ENCODE measurements at places on chromosomes 6 and 20. TPM values are rescaled to one million over a fixed set of nuclear protein-coding genes. Genes with fewer than 3 reads are reported as not detected.
A peak's percentile ranks its signal among the peaks of the same experiment; 100 is the strongest.

- no peak for DNase-seq
These were observed 86.5 kb upstream of the MYL9 start for GRCh38 chr20:36454698-36455427.

- DNase-seq, result no peak
These were observed 10.3 kb upstream of the VAPB start for GRCh38 chr20:58378704-58379103.

DNA sequence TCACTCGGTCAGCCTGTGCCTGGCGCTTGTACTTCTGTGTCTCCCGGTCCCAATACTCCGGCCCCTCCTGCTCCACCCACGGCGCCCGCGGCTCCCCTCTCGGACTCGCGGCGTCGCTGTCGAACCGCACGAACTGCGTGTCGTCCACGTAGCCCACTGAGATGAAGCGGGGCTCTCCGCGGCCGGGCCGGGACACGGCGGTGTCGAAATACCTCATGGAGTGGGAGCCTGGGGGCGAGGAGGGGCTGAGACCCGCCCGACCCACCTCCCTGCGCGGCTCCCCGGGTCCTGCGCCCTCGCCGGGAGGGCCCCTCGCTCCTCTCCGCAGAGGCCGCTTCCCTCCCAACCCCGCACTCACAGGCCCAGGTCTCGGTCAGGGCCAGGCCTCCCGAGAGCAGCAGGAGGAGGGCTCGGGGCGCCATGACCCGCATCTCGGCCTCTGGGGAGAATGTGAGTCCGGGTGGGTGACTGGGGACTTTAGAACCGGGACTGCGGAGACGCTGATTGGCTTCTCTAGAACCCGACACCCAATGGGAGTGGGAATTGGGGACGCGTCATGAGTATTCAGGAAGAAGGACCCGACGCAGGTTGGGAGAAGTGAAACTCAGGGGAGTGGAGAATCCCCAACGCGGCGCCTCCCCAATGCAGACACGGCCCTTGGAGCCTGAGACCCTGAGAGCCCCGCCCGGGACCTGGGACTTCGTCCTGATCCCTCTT is at the start of gene HLA-C:
Gene HLA-C (minus strand): TSS at position 452 of the 717 bp plus-strand sequence. CDS start 21 bp downstream, at position 431.
- peak; percentile 82 for DNase-seq

DNA sequence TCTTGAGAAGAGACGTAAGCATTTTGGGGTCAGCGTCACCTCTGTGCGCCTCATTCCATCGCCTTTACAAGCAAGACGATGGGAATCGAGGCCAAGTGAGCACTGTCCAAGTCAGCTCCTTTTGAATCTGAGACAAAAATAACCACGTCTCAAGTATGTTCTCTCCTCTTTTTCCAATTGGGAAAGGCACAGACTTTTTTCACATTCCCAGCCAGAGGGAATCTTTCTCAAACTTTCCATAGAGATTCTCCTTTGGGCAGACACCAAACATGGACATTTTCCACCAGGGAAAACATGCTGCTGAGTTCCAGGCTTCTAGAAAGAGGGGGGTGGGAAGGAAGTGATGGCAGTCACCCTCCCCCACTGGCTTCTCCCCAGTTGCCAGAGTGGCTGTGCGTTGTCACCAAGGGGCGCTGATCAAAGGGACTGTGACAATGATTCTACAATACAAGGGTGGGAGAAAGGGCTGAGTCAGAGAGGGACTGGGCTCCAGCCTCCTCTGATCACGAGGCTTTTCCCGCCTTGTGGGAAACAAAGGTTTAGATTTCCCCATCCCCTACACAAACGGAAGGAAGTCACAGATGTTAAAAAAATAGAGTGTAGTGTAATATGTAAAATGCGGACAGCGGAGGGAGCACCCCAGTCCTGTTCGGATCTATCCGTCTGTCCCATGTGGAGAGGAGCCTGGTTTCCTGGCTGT is 281.9 kb upstream of the RNF24 start:
- DNase-seq, result no peak

GRCh38 chr6:89360415-89360999 is 8.0 kb upstream of the UBE2J1 start:
- DNase-seq, result no peak

- no peak for DNase-seq
These were observed 75.3 kb upstream of the ENPP5 start for GRCh38 chr6:46246081-46246480.

JPH2 gene
- 0.58 TPM for total RNA-seq
